Smooth muscle cell of the pulmonary artery (primary cell): ENCODE measurements at places on chromosomes 13 and 19. TPM values are rescaled to one million over a fixed set of nuclear protein-coding genes. Genes with fewer than 3 reads are reported as not detected.

ZNF497 gene
- 0.91 and 2.0 TPM in 2 replicates for total RNA-seq

CPT1C gene
- total RNA-seq = 24.3 and 29.3 TPM in 2 replicates

CEACAM7 gene
- not detected in 2 replicates for total RNA-seq

GPC5 gene
- total RNA-seq = 0.07 and 0.13 TPM in 2 replicates

SIGLEC12 gene
- not detected in 2 replicates for total RNA-seq

ZMYM5 gene
- total RNA-seq = 9.6 and 10.4 TPM in 2 replicates

PBX4 gene
- 0.10 and 0.26 TPM in 2 replicates for total RNA-seq

FOXA3 gene
- total RNA-seq = not detected in 2 replicates

RANBP3 gene
- total RNA-seq = 33.5 and 38.0 TPM in 2 replicates

LILRB1 gene
- not detected in 2 replicates for total RNA-seq

MAMSTR gene
- total RNA-seq = 0.65 and 0.69 TPM in 2 replicates

ZFR2 gene
- total RNA-seq = 0.07 TPM in 1 of 2 replicates, not detected in the other

PRSS57 gene
- not detected in 2 replicates for total RNA-seq

PGLYRP1 gene
- not detected in 2 replicates for total RNA-seq

ITGBL1 gene
- 255 and 305 TPM in 2 replicates for total RNA-seq

OR7C1 gene
- total RNA-seq = not detected in 2 replicates

ZNF728 gene
- total RNA-seq = 0.13 and 0.30 TPM in 2 replicates

ZNF558 gene
- total RNA-seq = 21.4 and 23.1 TPM in 2 replicates

FFAR2 gene
- total RNA-seq = not detected in 2 replicates

ZNF708 gene
- 4.8 and 6.1 TPM in 2 replicates for total RNA-seq

ZNF575 gene
- 0.26 and 0.36 TPM in 2 replicates for total RNA-seq

CYP4F2 gene
- total RNA-seq = not detected in 2 replicates

ZNF441 gene
- 10.7 and 12.3 TPM in 2 replicates for total RNA-seq

ATP4B gene
- not detected in 2 replicates for total RNA-seq

ZNF345 gene
- total RNA-seq = 1.8 and 2.3 TPM in 2 replicates

ZNF844 gene
- total RNA-seq = 8.8 and 11.3 TPM in 2 replicates

CYP2A7 gene
- total RNA-seq = not detected in 2 replicates

IGFL1 gene
- total RNA-seq = not detected in 2 replicates

TNFRSF19 gene
- 3.0 and 8.0 TPM in 2 replicates for total RNA-seq

HNRNPA1L2 gene
- total RNA-seq = 2.2 and 3.1 TPM in 2 replicates

IGFL3 gene
- not detected in 2 replicates for total RNA-seq

VN1R4 gene
- total RNA-seq = not detected in 2 replicates

ZNF835 gene
- 0.65 and 1.3 TPM in 2 replicates for total RNA-seq

ETHE1 gene
- 55.6 and 78.9 TPM in 2 replicates for total RNA-seq

RAB8A gene
- 67.0 and 88.8 TPM in 2 replicates for total RNA-seq

KLK10 gene
- total RNA-seq = not detected in 2 replicates

ZNF540 gene
- 0.69 and 0.72 TPM in 2 replicates for total RNA-seq

GNG7 gene
- 0.39 and 0.73 TPM in 2 replicates for total RNA-seq

ZNF730 gene
- 0.17 and 0.26 TPM in 2 replicates for total RNA-seq

NANOS3 gene
- total RNA-seq = 0.33 TPM in 1 of 2 replicates, not detected in the other

TEKTIP1 gene
- 0.20 TPM in 1 of 2 replicates, not detected in the other for total RNA-seq

S1PR4 gene
- total RNA-seq = not detected in 2 replicates

ZNF726 gene
- 1.4 and 2.2 TPM in 2 replicates for total RNA-seq

PLIN5 gene
- total RNA-seq = not detected in 2 replicates

POSTN gene
- total RNA-seq = 686 and 1,499 TPM in 2 replicates

SLC10A2 gene
- not detected in 2 replicates for total RNA-seq

NLRP4 gene
- total RNA-seq = not detected in 2 replicates

PNMA8B gene
- 0.96 and 1.6 TPM in 2 replicates for total RNA-seq
